ENCODE measurements at places on chromosomes 11 and 22.

GRCh38 chr11:114598461-114598860 is 2.9 kb upstream of the NXPE4 start:
- DNase-seq = no peak

GRCh38 chr11:22460181-22460580 is 122.0 kb downstream of the SLC17A6 start:
- DNase-seq = no peak

- DNase-seq = no peak
Measured at GRCh38 chr11:95727111-95727510, 62.5 kb downstream of the FAM76B start.

- DNase-seq = no peak
Measured at GRCh38 chr11:109644152-109644551, 222.2 kb downstream of the C11orf87 start.

GRCh38 chr11:121425828-121426227 is 26.3 kb upstream of the SORL1 start:
- DNase-seq = no peak

DNA sequence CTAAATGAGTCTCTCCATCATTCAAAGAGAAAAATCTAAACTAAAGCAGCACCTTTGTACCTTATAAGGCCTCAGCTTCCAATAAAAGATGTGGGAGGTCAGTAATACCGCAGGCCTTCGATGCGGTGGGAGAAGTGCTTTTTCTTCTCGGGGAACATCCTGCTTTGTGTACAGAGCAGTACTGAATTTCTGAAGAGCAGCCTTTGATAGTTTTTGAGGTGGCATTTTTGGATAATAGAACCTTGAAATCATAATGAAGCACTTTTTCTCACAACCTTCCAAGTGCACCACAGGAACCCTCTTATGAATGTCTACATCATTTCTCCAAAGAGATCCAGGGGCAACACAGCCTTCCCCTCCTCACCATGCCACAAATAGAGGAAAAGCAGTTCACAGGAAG is 39.6 kb downstream of the LRRC4C start:
- no peak for DNase-seq

- DNase-seq = no peak
Measured at GRCh38 chr11:93843906-93844305, 6.5 kb downstream of the VSTM5 start.

DNA sequence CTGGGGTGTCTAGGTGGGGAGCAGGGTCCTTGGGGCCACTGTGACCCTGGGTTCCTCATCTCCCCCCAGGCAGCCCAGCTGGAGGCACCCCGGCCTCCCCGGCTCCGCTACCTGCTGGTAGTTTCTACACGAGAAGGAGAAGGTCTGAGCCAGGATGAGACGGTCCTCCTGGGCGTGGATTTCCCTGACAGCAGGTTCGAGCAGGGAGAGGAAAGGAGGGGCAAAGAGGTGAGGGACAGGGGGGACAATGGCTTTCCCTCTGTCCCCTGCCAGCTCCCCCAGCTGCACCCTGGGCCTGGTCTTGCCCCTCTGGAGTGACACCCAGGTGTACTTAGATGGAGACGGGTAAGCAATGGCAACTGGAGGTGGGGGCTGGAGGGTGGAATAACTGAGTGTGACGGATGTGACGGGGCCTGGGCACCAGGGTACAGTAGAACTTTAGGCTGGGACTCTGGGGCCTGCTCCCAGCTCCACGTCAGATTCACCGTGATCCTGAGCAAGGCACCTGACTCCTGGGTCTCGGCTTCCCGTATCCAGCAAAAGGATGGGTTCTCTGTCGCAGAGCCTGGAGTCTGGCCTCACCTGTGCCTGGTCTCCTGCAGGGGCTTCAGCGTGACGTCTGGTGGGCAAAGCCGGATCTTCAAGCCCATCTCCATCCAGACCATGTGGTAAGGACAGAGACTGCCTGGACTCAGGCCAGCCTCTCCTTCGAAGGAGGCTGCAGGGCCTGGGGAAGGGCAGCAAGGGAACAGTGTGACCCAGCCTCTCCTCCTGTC is 3.6 kb downstream of the SSH3 start:
- no peak for DNase-seq

DNA sequence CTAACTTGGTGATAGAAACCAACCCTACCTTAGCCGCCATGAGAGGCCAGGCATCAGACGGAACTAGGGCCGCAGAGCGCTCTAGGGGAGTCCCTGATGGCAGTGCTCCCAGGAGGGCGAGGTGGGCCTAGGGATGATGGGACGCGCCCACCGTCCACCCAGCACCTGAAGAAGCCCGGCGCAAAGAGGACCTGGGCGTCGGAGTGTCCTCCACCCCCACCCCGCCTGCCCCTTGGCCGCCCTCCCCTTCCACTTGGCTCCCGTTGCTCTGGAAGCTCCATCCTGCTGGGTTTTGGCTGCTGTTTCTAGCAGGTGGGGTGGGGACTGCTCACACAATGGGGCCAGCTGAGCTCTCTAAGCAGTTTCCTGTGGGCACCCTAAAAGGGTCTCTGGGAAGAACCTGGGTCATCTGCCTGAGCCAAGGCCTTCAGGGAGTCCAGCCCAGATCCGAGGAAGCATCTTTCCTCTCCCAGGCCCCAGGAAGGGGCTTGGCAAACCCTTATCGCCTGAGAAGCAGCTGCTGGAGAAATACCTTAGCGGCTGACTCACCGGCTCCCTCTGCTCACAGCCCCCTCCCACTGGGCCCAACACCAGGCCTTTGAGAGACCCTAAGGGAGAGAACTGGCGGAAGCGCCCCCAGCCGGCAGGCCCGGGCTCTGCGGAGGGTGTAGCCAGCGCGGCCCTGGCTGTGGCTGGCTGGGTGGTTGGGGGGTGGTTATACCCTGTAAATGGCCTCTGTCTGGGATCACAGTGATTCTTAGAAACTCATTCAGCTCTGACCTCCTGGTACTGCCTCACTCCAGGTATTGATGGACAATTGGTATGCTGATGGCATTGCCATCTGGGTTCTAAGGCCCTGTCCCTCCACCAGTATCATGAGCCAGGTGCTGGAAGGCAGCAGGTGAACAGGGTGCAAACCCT is 19.3 kb downstream of the CREB3L1 start:
- DNase-seq = no peak

- DNase-seq = no peak
Measured at GRCh38 chr22:49793296-49793695, 34.4 kb downstream of the BRD1 start.

DNA sequence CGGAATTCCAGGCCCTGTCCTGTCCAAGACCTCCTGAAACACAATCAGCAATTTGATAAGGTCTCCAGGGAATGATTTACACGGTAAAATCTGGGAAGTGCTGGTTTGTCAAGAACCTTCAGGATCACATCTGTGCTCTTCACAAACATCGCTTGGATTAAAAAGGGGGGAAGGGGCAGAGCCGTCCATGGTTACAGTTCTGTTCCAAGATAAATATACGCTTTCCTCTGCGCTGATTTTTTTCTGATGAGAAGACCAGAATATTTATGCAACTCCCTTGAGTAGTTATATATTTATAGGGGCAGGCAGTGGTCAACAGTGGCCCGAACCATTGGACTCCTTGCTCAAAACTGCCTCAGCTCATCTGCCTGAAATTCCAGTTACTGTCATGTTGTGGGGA is 9.2 kb upstream of the APOL5 start:
- DNase-seq = no peak

DNA sequence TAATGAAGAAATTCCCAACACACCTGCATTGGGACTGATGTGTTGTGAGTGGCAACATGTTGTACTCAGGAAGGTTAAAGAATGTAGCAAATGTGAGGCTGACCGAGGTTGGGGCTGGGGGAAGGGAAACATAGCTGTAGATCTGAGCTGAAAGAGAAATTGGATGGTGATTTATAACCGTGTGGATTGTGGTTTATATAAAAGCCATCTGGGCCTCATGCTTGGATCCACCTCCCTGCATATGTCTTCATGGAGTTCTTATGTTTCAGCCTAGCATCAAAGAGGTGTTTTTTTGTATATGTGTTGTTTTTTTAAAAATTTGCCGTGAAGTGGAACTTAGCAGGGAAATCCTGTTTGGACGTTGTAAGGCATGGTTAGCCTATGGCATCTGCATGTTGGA is 141.3 kb downstream of the NAV2 start:
- no peak for DNase-seq

DNA sequence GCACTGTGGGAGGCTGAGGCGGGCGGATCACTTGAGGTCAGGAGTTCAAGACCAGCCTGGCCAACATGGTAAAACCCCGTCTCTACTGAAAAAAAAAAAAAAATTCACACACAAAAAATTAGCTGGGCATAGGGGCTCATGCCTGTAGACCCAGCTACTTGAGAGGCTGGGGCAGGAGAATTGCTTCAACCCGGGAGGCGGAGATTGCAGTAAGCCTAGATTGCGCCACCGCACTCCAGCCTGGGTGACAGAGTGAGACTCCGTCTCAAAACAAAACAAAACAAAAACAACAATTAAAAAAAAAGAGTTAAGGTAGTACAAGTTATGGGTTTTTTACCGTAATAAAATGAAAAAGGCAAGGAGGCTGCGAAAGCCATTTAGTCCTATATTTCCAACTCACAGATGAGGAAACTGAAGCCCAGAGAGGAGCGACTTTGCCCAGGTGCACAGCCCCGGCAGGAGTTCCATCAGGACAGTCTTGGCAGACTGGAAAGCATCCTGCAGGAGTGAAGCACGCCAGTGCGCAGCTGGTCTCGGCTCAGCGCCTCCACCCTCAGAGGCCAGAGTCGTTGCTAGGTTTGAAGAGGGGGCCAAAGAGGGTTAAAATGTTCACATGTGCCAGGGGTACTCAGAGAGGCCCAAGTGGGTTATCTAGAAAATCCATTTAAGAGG is 3.8 kb upstream of the FADS3 start:
- DNase-seq = no peak

DNA sequence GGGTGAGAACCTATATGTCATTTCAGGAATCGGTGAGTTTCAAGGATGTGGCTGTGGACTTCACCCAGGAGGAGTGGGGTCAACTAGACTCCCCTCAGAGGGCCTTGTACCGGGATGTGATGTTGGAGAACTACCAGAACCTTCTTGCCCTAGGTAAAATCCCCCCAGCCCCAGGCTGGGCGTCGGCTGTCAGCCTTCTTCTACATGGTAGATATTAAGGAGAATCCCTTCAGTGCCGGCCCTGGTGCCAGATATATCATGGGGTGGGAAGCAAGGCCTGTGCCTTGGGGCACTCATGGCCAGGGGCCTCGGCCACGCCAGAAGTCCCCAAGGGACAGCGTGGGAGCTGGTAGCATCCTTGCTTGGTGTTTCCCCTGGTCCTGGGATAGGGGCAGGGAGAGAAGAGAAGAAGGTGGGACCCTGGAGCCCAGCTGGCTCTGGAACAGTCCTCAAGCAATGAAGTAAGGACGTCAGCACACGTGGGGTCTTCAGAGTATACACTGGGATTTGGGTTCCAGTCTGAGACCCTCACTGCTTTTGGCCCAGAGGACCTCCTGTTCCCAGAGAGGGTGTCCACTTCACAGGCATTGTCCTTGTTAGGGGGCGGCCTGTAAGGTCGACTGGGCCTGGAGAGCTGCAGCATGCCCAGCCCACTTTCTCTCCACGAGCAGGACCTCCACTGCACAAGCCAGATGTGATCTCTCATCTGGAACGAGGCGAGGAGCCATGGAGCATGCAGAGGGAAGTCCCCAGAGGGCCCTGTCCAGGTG is 6.8 kb downstream of the ZNF74 start:
- DNase-seq = no peak

- DNase-seq = no peak
Measured at GRCh38 chr22:23156286-23156685, 11.0 kb downstream of the RAB36 start.

DNA sequence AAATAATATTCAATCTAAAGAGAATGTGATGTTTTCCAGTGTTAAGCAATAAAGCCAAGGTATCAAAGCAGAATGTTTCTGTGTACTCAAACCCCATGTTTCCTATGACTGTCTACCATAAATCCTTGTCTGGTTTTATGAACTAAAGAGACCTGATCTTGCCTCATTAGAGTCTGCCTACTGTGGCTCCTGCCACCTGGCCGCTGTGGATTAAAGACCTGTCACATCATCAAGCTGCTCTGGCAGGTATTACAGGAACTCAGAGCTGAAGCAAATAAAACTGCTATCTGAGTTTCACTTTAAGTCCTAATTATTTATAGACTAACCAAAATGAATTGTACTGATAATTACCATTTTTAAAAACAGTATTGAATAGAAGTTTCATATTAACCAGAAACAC is 207.8 kb upstream of the CCDC90B start:
- DNase-seq = no peak

DNA sequence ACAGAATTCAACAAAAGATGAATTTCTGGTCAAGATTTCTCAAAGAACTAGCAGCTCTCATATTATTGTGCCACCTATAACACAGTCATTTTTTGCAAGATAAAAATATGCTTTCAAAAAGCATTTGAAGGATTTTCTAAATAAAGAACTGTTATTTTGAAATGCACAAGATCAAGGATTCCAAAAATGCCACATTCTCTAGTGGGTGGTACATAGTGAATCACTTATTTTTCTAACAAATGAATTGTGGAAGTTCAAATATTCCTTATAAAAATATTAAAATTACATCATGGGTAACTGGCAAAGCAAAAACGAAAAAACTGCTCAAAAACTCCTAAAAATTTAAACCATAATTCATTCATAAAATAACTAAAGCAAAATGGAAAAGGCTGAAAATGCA is 2.1 kb downstream of the RNF141 start:
- no peak for DNase-seq

DNA sequence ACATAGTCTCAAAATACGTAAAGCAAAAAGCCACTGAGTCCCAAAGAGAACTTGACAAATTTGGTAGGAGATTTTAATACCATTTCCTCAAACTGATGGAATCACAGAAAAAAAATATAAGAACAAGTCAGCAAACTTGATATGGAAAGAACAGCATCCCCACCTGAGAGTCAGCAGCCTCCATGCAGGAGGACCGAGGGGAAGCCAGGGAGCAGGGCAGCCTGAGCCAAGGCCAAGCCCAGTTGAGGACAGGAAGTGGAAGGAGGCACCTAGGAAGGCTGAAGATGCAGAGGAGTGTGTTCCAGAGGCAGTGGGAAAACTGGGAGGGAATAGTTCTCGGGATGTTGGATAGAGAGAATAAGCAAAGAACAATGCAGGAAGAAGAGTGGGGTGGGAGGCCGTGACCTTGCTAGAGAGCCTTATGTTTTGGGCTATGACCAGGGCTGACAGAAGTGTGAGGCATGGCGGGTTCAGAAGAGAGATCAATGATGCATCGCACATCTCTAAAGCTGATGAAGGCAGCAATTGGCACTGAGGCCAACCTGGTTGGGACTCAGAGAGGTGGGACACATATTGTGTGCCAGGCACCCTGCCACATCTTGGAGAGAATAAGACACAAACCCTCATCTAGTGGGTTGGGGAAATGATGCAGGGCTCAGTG is 15.4 kb downstream of the APOA4 start:
- no peak for DNase-seq
